Ureter (tissue), 1 donor: ENCODE measurements at places on chromosomes 7 and 10. TPM values are rescaled to one million over a fixed set of nuclear protein-coding genes. Genes with fewer than 3 reads are reported as not detected.

Gene PILRA
- 21.6 TPM for total RNA-seq

Gene ZNF727
- 13.5 TPM for total RNA-seq

Gene FAM25G
- not detected for total RNA-seq

Gene DNAH11
- total RNA-seq, result 0.94 TPM

Gene RASSF4
- 22.7 TPM for total RNA-seq
